ENCODE measurements at places on chromosomes 12 and 14.

DNA sequence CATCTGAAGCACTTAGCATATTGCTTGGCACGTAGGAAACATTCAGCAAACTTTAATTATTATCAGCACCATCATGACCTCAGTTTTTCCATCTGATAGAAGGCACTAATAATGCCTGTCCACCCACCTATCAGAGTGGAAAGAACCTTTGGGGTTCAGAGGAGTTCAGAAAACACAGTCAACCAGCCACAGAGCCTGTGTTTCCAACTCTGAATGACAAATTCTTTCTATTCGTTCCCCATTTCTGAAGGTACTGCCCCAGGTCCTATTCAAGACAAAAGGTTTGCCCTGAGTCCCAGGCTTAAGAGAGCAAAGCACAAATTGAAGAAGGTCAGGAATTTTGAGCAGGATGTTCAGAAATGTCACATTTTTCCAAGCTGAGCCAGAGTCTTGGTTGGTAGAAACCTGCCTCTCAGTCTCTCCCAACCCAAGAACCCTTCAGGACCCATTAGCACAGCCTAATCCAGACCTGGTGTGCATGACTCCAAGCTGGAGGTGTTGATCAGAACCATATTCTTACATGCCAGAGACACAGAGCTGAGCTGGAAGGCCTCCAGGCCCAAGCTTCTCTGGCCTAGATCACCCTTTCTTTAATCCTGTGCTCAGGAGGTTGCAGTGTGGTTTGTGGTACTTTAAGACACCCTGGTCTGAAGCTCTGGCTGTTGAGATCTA, 114.4 kb downstream of the TBX5 start:
- DNase-seq, result no peak

GRCh38 chr14:85461432-85462133, 68.4 kb upstream of the FLRT2 start:
- DNase-seq, result no peak

GRCh38 chr12:5505116-5505515, 73.2 kb downstream of the NTF3 start:
- no peak for DNase-seq

DNA sequence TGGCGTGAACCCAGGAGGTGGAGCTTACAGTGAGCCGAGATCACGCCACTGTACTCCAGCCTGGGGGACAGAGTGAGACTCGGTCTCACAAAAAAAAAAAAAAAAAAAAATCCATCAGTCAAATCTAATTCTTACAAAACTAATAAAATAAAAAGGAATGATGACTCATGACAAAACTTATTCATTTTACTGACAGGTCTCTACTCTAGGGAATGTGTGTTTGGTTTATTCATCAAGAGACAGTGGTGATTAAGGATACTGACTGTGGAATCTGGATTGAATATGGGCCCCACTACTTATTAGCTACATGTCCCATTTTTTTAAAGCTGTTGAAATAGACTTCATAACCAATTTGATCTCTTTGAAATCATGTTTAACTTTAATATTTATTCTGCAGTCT, 29.3 kb upstream of the GAS2L3 start:
- DNase-seq, result no peak

DNA sequence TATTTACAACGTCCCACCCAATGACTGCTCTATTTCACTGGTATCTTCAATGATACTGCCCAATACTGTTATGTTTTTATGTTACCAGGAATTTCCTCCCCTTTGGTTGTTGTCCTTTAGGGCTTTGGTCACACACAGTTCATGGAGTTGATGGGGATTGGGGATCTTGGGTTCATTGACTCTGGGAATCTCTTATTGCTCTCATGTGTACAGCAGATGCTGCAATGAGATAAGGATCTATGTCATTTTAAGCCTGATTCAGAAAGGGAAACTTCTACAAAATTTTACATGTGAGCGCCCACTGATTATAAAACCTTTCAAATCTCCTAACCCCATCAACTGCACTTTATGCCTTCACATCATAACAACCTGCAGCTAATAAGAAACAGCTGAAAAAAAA, 67.2 kb downstream of the FAR2 start:
- no peak for DNase-seq

- peak; percentile 60 for DNase-seq
Measured at GRCh38 chr14:91315844-91316267, 71.4 kb upstream of the GPR68 start.

GRCh38 chr14:36626151-36626550, 35.5 kb upstream of the PAX9 start:
- DNase-seq, result no peak

Data from stimulated activated CD4-positive, alpha-beta T cell treated with anti-CD3 and anti-CD28 coated beads, TNF-alpha, amount 100 ng/mL, for 24 hours (primary cell).